Mesothelial cell of epicardium (in vitro differentiated cells): ENCODE measurements at places on chromosomes 6 and 20. TPM values are rescaled to one million over a fixed set of nuclear protein-coding genes. Genes with fewer than 3 reads are reported as not detected.

GRCh38 chr6:104955491-104955890, 1.4 kb upstream of the LIN28B start:
- peaks cover 21% of the 10 kb centered on the region for H3K27me3 ChIP-seq
- no peak for DNase-seq
- peak overlapping the region; percentile 18 for H3K27ac ChIP-seq

DNA sequence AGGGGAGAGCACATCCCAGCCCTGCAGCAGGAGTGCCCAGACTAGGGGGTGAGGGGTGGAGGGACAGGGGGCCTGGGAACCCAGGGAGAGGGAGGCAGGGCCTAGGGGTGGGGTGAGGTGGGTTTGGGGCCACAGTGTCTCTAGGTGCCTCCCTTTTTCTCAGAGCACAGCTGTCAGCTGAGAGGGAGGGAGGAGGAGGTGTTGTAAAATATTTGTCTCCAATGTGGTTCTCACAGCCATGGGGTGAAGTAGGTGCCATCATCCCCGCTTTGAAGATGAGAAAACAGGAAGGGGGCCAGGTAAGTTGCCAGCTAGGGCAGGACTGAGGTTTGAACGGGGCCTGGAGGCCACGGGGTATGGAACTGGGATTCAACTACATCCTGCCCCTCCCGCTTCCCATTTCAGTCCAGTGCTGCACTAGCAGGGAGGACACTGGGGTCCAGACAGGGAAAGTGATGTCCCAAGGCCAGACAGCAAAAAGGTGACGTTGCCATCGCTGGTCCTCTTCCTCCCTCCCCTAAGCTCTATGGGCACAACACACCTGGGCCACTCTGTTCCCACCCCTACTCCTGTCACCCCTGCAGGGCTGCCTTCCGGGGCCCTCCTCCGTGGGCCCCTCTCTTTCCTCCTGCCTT, 20.3 kb downstream of the PACSIN1 start:
- no peak for DNase-seq
- no peak overlapping the region for H3K27ac ChIP-seq
- H3K36me3 ChIP-seq: no peaks in the 10 kb centered on the region

DNA sequence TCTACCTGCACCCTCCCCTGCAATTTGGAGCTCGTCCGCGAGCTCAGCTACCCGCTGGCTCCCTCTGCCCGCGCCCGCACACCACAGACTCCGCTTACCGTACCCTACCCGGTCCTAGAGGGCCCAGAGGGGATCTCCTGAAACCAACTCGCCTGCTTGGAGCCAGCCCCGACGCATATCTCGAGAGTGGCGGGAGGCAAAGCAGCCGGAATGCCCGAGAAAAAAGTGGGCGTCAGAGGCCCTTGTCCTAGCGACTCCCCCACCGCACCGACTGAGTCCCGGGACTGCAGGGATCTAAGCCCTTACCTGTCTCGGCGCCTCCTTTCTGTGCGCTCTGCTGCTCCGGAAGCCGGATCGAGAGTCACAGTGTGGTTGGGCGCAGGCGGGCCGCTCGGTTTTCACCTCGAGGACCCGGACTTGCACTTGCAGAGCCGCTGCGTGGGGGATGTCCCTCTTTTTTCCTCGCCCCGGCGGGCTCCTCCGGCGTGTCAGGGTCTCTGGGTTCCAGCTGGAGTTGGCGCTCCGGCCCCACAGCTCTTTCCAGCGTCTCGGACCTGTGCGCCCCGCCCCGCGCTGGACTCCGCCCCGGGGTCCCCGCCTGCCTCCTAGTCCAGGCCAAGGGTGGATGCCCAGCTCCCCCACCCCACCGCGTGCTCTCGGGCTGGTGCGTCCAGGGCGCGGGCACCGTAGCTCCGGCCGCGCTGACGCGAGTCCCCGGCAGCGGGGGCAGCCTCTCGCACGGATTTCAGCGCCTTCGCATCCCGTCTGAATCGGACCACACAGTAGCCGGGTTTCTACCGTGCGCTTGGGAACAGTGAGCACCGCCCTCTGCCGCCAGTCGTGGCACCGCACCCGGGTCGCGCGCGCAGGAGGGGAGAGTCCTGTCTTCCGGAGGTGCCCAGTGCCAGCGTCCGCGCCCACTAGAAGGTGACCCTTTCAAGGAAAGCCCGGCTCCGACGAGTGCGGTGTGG, at the start of gene PROKR2:
Gene PROKR2, minus strand, starts transcription at position 767 of the 971 bp plus-strand sequence. CDS start 2,585 bp downstream, outside the sequence.
- H3K4me3 ChIP-seq: peak within 1 kb of the TSS; percentile 62
- DNase-seq: no peak
- no peak within 1 kb of the TSS for H3K27ac ChIP-seq
- no peaks in the 10 kb centered on the region for H3K36me3 ChIP-seq

DNA sequence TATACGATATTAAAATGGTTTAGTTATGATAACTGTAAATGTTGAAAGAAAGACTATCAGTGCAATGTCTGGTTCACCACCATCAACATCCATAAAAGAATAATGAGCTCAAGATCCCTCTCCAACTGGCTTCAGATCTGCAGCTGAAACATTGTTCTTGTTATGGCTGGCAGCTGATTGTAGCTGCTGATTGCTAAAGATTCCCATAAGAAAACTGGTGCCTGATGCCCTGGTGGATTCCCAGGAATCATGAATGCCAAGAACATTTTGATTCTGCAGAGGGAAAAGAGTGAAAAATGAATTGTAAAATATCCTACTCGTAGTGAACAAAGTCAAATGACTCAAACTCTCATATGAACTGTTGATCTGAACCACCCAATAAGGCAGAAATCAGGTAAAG, 1160.2 kb downstream of the EPHA7 start:
- no peak overlapping the region for H3K4me3 ChIP-seq
- peaks cover 2% of the 10 kb centered on the region for H3K27me3 ChIP-seq
- no peaks in the 10 kb centered on the region for H3K36me3 ChIP-seq

DNA sequence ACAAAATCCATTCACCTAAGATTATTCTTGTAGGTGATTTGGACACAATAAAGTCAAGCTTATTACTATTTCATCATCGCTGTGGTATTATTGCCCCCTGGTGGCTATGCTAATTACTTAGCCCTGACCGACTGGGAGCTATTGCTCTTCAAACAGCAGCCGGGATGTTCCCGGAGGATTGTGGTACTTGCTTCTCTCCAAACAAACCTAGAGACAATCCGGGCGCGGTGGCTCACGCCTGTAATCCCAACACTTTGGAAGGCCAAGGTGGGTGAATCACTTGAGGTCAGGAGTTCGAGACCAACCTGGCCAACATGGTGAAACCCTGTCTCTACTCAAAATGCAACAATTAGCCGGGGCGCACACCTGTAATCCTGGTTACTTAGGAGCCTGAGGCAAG, 15.4 kb upstream of the STMND1 start:
- H3K4me1 ChIP-seq: no peaks in the 10 kb centered on the region
- peaks cover 2% of the 10 kb centered on the region for H3K36me3 ChIP-seq
- H3K27me3 ChIP-seq: peaks cover 3% of the 10 kb centered on the region
- no peak overlapping the region for H3K4me3 ChIP-seq
- peak; percentile 51 for DNase-seq

GRCh38 chr20:63096681-63097335, 90.0 kb upstream of the BHLHE23 start:
- H3K4me3 ChIP-seq: no peak overlapping the region
- peak; percentile 9 for DNase-seq
- peaks cover 51% of the 10 kb centered on the region for H3K27me3 ChIP-seq
- H3K36me3 ChIP-seq: no peaks in the 10 kb centered on the region
- H3K27ac ChIP-seq: no peak overlapping the region
- H3K4me1 ChIP-seq: peaks cover 2% of the 10 kb centered on the region

IL17A gene
- not detected in 3 replicates for total RNA-seq
